Progenitor cell of endocrine pancreas (in vitro differentiated cells): ENCODE measurements at places on chromosomes 5 and 9.

DNA sequence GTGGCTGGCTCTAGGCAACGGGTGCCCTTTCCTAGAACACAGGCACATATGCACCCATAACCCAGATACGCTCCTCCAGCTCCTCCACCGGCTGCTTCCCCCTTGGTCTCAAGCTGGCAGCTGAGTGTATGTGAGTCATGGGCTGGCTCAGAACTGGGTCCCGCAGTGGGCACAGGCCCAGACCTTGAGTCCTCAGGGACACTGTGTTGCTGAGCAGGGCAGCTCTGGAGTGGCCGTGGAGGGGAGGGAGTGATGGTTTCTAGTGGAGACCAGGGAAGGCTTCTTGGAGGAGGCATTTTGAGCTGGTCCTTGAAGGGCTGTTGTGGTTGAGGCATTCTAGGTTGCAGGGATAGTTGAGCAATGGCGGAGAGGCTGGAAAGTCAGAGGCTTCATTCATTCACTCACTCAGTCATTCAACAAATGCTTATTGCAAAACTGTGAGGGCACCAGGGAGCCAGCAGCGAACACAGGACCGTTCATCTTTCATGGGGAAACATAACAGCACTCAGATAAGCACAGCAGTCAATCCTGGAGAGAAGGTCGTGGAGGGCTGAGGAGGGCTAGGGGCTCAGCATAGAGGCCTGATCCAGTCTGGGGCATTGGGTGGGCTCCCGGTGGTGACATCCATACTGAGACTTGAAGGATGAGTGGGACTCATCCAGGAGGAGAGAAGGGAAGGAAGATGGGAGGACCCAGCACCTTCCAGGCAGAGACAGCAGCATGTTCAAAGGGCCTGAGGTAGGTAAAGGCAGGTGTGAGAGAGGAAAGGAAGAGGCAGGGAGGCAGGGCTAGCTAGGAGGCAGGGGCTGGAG, 2.4 kb downstream of the BBLN start:
- DNase-seq = no peak

DNA sequence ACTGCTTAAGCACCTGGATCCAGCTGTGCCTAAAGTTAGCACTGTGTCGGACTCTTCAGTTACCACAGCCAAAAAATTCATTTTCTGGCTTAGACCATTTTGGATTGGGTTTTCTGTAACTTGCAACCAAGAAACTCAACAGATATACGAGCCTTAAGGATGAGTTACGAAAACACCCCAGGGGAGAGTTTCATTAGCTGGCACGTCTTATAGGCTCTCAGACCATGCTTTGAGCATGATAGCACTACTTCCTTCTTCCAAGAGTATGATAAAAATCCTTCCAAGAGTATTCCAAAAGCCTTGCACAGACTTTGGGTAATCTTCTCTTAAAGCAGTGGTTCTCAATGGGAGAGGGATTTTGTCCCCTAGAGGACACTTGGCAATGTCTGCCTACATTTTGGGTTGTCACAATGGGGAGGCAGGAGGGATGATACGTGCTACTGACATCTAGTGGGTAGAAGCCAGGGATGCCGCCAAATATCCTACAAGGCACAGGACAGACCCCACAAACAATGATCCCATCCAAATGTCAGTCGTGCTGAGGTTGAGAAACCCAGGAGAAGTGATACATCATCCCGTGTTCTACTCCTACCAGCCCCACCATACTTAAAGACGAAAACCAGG, 64.8 kb downstream of the SMIM23 start:
- DNase-seq = no peak

GRCh38 chr5:95216136-95216955, 68.5 kb downstream of the MCTP1 start:
- DNase-seq = no peak

GRCh38 chr9:115328228-115328627, 210.3 kb upstream of the TNC start:
- DNase-seq = no peak

DNA sequence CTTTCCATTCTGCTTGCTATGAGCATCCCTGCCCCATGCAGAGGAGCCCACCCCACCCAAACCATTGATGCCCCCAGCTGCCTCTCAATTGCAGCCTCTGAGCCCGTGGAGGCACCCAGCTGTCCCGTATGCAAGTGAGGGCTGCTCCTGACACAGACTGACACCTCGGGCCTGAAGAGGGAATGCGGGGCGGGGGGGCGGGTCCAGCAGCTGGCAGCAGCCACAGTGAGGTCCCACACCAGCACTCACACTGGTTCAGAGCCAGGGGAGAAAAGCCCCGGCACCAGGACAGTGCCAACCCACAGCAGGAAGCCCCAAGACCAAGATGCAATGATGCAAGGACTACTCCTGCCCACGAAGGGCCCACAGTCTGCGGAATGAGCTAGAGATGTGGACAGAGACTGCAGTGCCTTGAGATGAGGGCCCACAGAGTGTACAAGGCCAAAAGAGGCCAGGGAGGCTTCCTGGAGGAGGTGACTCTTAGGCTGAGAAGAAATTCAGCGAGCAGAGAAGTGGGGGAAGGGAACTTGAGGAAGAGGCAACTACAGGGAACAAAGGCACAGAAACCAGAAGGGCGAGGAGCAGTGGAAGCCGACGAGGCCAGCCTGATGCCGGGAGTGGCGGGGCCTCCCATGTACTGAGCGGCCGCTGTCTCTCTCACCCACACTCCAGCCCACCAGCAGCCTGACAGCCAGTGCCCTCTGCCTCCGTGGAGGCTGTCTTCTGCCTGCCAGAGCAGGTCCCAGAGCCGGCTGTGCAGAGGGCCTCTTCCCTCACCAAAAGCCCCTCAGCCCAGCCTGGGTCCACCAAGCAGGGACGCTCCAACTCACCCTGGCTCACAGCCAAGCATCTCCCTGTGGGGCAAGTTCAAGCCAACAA, 9.2 kb downstream of the EEIG1 start:
- no peak for DNase-seq

DNA sequence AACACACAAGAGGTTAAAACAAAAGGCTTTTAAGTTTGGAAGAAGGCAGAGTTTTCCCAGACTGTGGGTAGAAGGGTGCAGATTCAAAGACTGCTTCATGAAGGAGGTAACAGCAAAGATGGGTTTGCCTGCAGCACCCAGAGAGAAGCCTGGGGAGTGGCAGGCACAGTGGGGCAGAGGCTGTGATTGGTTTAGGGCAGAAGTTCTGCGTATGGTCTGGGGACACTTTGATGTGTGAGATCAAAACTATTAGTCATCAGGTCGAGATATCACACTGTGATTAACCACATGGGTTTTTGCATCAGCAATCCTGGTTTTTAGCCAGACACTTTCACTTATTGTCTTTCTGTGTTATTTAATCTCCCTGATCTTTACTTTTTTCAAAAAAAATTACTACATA, 188.8 kb upstream of the GLRA1 start:
- DNase-seq = no peak

DNA sequence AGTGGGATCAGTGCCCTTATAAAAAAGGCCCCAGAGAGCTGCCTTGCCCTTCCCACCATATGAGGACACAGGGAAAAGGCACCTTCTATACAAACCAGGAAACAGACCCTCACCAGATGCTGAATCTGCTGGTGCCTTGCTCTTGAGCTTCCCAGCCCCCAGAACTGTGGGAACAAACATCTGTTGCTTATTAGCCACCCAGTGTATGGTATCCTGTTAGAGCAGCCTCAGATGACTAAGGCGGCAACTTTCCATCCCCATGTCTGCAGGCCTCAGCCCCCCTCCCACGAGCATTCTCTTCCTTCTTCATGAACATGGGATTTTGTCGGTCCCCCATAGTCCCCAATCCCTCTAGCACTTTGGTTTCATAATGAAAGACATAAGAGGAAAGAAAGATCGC, 202.5 kb upstream of the GAS1 start:
- no peak for DNase-seq

DNA sequence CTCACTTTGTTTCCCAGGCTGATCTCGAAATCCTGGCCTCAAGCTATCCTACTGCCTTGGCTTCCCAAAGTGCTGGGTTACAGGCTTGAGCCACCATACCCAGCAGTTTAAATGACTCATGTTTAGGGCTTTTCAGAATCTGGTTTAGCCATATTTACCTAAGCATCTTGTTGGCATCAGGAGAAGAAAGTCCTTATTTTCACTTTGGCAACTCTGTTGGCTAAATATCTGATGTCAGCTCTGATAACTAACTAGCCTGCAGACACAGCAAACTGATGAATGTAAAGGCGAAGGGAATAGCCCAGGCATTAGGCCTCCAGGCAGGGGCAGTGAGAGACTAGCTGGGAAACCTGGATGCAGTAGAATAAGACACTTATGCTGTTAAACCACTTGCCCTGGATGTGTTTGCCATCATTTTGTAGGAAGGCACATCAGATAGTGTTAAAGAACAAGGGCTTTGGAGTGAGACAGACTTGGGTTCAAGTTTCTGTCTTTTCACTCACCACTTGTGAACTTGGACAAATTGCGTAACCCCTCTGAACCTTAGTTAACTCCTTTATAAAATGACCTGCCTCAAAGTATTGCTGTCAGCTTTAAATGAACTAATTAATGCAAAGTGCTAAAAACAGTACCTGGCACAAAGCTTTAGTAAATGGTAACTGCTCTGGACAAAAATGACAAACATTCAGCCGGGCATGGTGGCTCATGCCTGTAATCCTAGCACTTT, 34.7 kb upstream of the GARNL3 start:
- DNase-seq = no peak

DNA sequence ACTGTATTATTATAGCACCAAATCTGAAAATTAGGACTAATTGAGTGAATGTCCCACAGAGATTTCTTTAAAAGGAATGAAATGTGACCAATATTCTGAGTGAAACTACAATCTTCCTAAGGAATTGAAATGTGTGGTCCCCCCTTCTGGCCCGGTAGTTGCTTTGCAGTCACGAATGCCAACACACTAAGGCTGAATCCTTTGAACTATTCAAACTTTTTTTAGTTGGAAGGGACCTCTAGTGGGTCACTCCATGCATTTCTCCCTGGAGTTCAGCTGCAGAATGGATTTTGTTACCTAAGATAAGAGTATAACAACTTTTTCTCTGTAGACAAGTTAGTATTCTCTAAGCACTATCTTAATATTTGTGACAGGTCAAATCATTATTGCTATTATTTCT, 2.8 kb downstream of the CDH6 start:
- no peak for DNase-seq

DNA sequence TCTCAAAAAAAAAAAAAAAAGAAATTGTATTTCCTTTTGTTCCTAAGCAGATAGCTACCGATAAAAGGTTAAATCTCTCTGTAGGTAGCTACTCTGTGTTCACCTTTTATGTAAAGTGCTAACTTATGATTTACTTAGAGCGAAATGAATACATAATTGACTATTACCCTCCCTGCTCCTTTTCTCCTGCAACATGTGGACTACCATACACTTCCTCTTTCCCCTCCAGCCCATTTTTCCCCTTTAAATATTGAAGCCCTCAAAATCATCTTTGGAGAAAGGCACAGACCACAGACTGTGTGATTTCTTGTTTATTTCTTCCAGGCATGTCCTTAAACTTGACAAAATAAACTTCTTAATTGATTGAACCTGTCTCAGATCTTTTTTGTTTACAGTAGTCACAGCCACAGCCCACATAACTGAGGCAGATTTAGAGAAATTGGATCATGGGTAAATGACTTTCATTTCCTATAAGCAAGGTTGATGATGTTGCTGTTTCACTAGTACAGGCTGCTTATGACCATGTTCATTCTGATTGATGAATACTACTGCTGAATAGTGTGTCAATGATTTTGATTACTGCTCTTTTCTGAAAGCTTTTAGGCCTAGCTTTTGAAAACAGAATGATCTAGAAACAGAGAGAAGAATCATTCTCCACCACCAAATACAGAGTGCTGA, 59.2 kb downstream of the PHAX start:
- no peak for DNase-seq

DNA sequence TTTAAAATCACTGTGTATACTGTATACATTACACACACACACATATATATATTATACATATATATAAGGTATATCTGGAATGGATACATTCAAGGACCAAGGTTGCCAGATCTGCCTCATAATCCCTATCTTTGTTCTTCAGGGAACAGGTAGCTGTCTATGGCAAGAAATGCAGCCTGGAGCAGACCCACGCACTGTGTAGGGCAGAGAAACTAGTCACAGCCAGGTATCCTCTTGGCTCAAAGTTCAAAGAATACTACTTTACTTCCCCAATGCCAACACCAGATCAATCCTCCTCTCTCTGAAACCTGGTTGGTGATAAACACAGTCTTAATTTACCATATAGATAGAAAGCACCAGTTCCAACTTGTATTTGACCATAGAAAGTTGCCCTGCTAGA, 313.6 kb downstream of the PRELID2 start:
- DNase-seq = no peak

- no peak for DNase-seq
These were observed 180.3 kb downstream of the C9orf152 start for GRCh38 chr9:110027671-110028081.

DNA sequence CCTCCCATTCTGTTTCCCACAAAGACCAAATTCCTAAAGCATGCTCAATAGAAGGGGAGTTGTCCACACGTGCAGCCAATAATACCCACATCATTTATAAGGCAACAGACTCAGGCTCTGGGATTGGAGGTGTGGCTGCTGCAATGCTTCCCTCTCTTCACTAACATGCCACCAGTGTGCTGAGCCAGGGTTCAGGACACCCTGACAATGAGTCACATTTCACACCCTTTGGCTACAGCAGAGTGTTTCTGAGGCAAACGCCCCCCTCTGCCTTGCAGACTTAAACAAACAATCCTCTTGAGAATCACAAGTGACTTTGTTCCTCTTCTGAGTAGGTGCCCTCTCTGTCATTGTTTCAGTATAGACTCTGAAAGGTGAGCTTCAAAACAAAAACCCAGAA, 189.3 kb upstream of the TLE4 start:
- no peak for DNase-seq

DNA sequence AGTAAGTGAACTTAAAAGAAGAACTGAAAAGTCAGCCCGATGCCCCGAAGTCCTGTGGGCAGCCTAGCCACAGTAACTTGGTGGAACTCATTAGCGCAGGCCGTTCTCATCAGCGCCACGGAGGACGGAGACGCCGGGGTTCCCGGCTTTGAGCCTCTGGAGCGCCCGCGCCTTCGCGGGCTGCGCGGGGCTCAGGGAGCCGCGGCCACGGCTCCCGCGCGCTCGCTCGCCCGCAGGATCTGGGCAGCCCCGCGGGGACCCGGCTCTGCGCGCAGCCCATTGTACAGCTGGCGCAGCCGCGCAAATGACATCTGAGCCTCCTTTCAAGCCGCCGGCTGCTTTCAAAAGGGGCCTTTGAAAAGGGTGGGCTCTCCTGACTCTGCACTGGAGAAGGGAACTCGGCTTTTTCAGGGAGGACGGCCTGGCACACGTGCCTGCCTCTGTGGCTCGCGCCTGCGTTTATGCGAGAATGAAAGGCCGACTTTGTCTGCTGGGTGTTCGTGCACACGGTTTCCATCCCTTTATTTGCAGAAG, 40.7 kb downstream of the TLR4 start:
- no peak for DNase-seq

DNA sequence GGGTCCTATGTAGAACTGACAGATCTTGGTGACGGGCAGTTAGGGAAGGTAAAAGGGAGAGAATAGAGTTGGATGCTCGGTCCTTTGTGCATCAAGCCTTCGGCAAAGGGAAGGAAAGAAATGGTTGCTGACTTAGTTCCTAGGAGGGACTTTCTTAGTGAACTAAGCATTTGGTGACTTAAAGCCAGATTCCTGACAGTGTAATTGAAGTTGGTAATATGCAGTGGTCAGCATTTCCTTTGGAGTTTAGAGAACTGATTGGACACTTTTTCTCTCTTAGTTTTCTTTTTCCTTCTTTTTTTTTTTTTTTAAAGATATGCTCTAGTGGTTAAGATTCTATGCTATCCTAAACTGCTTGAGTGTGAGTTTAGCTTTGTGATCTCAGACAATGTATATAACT, 2.3 kb downstream of the CLTA start:
- no peak for DNase-seq
